Activated naive CD4-positive, alpha-beta T cell treated with anti-CD3 and anti-CD28 coated beads, Interleukin-2, amount 10 ng/mL, durations not matched to agents 7 days and 5 days (primary cell): ENCODE measurements at places on chromosomes 2 and 18.

DNA sequence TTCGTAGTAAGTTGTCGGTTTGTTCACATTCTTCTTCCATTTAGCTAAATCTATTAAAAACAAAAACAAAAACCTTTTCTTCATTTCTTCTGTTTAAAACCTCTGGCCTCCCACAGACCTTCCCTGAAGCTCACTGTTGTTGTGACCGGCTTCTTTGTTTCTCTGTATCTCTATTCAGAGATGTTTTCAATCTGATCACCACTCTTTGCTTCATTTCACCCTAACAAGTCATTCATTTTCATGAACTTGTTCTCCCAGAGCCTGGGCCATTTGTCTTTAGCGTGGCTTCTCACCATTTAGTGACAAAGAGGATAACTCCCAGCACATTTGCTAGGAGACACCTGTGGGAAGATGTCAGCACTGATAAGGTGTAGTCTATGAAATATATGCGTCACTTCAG, 794.2 kb downstream of the ERBB4 start:
- no peak for DNase-seq

- DNase-seq: no peak
Measured at GRCh38 chr2:15995603-15996002, 55.3 kb downstream of the MYCN start.

DNA sequence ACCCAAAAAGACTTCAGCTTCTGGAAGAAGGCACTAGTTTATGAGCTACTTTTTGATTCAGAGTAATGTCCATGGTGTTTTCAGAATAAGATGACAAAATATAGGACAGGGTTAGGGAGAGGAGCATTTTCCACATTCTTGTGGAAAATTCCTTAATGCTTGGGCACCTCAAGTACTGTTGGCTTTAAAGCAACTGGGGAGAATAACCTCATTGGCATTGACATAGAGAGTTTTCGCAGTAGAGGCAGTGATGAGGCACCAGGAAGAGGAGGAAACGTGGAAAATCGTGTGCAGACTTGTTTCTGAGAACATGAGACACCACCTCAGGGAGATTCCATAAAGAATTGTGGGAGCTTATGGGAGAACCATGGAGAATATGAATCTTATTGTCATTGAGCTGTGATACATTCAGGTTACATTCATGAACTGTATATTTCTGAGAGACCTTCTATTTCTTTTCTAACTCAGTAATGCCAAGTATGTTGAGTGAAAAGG, 929.0 kb upstream of the NRXN1 start:
- no peak for DNase-seq

DNA sequence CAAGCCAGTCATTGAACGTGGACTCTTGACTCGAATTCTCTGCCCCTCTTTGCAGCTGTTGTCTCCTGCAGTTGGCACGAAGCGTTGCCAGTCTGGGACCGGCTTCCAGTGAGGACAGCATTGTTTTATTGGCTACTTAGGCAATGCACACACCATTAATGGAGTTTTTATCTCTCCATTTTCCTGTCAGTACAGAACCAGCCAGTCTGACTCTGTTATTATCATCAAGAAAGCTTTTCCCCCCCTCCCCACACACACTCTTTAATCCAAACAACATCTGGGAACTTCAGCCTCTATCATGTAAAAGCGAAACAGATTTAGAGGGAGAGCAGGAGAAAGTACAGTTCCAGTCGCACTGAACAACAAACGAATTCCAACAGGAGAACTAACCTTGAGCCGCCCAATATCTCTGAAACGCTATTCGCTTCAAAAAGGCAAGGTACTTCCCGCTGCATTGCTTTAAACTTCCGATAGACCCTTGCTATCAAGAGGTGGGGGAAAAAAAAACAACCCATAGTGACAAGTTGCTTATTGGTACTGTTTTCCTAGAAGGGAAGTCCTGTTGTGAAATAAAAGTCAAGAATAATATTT, 38.2 kb downstream of the ACVR1 start:
- no peak for DNase-seq

DNA sequence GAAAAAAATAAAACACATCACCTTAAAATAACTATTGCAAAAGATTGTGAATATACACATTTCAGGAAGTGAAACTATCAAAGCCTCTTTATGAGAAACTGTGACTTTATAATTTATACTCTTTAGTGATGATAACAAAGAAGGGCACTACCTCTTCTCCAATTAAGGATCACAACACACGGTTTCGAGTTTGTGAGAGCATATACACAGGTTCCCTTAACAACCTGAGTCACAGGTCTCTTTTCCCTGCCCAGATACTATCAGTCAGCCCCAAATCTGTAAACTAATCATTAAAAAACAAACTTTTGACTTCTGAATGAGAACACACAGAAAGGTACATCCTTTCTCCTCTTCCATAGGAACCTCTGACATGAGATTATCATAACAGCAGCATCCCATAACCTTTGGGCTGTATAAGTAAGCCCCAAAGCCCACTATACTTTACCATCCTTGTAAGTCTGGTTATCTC, 44.9 kb downstream of the PTPN2 start:
- DNase-seq: no peak

- no peak for DNase-seq
Measured at GRCh38 chr2:15984368-15985255, 44.3 kb downstream of the MYCN start.
